GM13976 (cell line): ENCODE measurements at places on chromosomes 2 and 18.

DNA sequence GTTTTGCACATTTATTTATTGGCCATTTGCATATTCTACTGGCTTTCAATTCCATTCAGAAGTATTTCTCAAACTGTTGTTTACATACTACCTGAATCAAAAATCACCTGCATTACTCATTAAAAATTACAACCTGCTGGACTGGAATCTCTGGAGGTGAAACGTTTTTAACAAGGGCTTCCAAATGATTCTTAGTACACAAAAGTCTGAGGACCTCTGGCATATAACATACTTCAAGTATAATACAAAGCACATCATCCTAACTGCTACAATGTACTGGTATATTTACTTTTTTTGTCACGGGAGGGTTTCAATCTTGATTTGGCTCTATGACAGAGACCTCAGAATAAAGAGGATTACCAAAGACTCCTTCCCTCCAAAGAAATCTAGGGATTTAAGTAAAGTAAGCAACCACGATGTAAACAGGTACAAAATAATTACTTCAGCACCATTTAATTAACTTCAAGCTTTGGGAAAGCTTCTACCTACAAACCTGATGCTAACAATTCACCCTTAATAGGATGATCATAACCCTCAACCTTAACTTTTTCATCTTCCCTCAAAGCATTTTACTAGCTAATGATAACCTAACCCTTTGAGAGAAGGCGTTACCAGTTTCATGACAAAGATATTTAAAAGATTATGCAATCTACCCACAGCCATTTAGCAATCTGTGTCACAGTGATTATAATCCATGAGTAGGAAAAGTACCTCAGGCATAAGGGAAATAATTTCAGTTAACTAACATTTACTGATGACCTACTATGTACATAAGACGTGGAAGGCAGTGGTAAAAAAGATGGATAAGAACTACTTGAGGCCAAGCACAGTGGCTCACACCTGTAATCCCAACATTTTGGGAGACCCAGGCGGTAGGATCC, 24.7 kb downstream of the ATAD2B start:
- no peak for DNase-seq

DNA sequence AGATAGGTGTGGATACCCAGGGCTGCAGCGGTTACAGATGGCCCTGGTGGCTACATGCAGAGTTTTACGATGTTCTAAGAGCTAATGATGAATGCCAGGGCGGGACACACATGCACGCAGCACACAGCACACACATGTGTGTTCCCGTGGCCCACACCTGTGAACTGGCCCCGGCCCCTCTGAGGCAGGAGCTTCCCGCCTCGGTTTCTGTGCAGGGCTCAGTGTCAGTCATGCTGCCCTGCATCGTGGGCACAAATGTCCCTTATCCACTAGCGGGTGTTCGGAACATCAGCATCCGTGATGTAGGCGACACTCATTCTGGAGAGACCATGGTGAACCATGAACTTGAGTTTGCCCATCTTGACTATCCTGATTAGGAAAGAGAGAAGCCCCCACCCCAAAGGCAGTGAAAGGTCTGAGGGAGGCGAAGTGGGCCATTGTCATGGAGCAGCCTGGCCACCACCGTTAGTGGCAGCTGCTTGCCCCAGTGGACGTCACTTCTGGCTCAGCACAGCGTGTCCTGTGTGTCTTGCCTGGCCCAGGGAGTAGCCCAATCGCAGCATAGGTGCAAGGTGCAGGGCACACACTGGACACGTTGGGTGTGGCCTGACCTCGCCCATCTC, 43.8 kb downstream of the DCDC2C start:
- DNase-seq, result no peak

GRCh38 chr18:5771343-5771742, 124.0 kb downstream of the TMEM200C start:
- DNase-seq, result no peak

GRCh38 chr18:35019933-35020332, 21.3 kb upstream of the MAPRE2 start:
- DNase-seq, result no peak

DNA sequence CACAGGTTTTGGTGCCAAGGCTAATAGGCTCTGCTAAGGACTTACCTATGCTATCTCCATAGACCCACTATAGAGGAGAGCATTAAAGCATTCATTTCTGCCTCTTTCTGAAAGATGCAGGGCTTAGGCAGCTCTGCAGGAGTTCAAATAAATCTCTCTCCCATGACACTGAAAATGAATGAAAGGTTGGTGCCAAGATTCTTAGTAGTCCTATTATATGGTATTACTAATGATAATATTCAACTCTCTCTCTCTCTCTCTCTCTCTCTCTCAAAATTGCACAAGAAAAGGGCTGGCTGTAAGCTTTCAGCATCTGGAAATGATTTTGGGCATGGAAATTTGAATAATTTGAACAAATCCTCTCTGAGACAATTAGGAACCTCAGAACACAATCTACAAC, 433.7 kb downstream of the MBD2 start:
- no peak for DNase-seq

DNA sequence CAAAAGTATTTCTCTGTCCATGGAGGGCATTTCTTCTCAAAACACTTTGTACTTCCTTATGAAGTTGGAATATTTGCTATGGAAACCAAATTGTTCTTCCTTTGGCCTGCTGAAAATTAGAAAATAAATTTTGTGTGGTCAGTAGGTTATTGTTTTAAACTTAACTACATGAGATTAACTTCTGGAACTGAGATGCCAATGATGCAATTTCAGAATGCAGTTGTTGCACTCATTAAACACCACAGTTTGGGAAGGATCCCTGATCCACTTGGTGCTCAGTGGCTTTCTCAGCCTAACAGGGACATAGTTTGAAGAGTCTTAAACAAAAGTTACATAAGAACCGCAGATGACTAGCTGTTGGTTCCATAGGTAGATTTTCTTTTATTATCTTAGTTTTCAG, 23.3 kb upstream of the IL1R1 start:
- DNase-seq, result no peak

DNA sequence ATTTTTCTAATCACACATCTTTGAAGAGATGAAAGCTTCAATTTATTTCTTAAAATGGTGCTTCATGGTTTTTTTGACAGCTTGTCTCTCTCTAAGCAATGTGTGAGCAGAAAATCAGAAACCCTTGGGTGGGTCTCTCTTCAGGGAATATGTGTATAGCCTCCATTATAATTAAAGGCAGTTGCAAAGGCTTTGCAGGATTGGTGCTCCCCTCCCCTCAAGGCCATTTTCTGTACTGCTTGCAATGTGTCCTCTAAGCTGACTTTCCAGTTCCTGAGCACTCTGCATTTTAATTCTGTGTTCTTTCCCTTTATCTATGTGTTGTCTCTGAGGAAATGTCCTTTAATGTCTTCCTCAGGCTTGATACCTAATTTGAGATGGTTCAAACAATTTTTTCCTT, 172.6 kb downstream of the DPP4 start:
- no peak for DNase-seq

DNA sequence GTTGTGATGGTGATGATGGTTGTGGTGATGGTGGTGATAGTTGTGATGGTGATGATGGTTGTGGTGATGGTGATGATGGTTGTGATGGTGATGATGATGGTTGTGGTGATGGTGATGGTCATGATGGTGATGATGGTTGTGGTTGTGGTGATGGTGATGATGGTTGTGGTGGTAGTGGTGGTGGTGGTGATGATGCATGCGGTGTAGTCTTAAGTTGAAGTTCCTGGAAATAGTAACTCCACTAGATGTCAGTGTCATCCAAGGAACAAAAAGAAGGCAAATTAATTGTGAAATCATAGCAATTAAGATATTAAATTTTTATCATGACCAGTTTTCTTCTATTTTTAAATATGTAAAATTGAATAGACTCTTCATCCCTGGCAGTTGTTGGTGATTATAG, 309.2 kb downstream of the AGAP1 start:
- no peak for DNase-seq

- DNase-seq, result no peak
Measured at GRCh38 chr18:57589161-57589560, 2.7 kb upstream of the FECH start.

DNA sequence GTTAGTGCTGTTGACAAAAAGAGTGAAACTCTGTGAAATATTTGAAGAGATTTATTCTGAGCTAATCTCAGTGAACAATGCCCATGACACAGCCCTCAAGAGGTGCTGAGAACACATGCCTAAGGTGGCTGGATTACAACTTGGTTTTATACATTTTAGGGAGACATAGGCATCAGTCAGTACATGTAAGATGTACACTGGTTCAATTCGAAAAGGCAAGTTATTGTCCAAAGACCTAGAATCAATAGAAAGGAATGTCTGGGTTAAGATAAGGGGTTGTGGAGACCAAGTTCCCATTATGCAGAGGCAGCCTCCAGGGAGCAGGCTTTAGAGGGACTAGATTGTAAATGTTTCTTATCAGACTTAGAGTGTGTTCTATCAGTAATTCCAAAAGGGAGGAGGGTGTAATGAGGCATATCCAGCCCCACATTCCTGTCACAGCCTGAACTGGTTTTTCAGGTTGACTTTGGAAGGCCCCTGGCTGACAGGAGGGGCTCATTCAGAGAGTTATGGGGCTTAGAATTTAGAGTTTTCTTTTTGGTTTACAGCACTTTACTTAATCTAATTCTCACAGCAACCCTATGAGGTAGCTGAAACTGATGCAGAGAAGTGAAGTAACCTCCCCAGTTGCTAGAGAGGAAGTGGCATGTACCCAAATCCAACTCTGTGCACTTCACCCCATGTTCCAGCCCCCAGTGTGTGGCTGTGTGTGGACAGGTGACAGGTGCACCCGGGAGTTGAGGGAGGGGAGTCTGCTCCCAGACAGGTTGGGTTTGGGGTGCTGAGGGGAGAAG, 28.3 kb upstream of the ASAP2 start:
- DNase-seq, result no peak

DNA sequence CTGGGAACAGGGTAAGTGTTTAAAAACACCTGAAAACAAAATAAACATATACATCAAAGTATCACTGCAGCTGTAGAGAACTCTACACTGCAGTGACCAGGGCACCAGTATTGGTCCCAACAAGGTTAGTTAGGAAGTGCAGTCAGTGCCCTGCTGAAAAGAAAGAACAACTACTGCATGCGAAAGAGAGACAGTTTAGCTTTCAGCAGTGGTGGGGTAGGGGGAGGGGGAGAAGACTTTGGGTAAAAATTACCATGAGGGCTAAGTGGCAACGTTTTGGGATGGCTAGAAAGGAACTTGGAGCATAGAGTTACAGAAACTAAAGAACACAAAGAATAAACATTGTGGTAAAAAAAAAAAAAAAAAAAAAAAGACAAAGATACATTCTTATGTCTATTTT, 112.1 kb downstream of the UPP2 start:
- no peak for DNase-seq

GRCh38 chr2:102061286-102061699, 69.5 kb downstream of the IL1R2 start:
- DNase-seq, result no peak

DNA sequence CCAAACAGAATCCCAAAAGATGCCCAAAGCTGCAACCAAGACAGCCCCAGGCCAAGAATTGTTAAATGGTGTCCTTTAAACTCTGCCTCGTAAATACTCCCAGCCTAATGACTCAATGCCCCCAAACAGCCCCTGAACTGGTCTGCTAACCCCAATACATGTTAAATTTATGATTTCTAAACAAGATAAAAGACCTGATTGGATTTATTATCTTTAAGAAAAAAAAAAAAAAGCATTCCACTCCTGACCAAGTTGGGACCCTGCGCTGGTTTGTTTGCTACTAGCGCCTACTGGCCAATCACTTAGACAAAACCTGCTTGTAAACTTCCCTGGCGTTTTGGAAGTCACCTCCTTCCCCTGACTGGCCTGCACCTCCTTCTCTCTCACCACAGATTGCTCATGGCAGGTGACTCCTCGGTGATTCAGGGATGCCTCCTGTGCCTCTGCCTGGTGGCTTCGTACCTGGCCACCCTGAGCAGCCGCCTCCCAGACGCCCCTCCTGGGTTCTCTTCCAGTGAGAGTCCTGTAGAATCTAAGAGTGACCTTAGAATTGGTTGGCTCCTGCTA, 121.3 kb downstream of the BCL11A start:
- DNase-seq, result no peak

- no peak for DNase-seq
Measured at GRCh38 chr2:232386490-232386739, 7.9 kb downstream of the ALPP start.

DNA sequence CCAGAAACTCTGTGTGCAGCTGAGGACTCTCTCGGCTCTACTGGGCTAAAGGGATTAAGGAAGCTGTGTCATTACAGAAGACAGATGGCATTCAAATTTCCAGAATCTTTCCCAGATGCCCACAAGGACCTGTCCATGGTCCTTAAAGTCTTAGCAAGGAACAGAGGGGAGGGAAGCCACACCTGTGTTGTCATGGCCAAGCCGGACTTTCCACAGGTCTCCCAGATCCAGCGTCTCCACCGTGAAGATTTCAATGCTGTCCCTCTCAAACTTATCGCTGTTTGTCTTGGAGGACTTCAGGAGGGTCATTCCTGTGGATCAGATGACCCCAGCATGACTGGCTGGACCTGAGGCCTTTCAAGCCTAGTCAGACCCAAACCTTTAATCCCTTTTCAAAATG, 114.5 kb downstream of the LOXHD1 start:
- DNase-seq, result no peak

GRCh38 chr2:217650716-217651360, 352.0 kb downstream of the TNS1 start:
- peak; percentile 65 for DNase-seq

DNA sequence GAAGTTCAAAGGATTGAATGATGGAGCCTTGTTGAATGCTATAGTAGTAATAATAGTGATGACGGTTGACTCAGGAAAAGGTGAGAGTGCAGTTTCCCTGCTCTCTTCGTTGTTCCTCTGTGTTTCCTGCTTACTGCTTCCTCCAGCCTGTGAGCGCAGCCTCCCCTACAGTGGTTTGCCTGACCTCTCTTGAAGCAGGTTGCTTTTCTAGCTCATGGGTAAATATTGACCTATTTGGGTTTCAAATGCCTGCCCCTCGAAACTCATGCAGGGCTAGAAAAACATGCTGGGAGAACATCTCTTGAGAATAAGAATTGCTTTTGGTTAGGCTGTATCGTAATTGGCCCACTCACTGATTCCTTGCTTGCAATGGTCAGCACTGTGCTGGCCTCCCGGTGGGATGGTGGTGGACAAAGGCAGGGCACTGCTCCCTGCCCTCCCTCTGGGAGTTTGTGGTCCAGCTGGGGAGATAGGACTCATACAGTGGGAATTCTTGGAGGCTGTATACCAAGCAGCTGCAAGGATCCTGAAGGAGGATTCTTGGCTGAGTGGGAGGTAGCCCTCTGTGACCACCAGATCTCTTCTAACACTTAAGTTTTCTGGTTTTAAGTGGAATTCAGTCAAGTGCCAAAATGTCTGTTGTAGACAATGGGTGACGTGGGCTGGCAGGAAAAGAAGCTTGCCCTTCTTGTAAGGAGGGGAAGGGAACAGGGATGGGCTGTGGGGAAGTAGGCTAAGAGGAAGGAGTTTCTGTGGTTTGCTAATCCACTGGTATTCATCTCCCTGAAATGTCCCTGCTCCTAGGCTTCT, 5.4 kb upstream of the RNF181 start:
- no peak for DNase-seq
